NCI-H2081 treated with DMSO at 0.1 percent for 48 hours (cell line): ENCODE measurements at places on chromosomes 12 and 14.

GRCh38 chr12:5592310-5592709 lies 160.4 kb downstream of the NTF3 start:
- DNase-seq, result no peak

DNA sequence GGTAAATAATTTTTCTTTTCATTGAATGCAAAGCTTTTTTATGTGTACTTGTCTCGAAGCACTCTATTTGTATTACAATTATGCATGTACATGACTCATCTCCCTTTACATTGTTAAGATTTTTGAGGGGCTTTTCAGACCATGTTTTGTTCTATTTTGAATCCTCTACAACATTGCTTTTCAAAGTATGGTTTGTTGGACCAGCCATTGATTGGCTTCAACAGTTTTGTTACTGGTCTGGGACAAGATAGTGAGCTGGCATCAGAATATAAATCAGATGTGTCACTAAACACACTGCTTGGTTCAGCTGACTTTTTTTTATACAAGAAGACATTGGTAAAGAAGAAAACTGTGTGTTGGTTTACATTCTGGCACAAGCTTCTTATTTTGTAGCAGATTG lies 122.3 kb downstream of the MON2 start:
- no peak for DNase-seq

DNA sequence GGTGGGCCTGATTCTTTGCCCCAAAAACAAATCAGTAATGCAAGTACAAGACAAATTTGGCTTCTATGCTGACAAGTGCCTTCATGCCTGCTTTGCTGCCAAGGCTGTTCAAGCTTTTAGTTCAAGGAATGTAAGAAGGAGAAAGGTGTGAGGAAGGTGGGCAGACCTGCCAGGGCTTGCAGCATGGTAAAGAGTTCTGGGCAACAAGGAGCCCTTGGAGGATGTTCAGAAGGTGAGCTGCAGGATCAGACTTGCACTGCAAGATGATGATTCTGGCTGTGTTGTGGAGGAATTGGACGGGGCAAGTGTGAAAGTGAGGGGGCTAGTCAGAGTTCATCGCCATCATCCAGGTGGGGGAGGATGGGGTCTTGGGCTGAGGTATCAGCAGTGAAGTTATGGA lies 167.9 kb downstream of the NUAK1 start:
- DNase-seq, result no peak

- no peak for DNase-seq
These were observed 480.7 kb downstream of the TMEM132D start for GRCh38 chr12:129423041-129423580.

DNA sequence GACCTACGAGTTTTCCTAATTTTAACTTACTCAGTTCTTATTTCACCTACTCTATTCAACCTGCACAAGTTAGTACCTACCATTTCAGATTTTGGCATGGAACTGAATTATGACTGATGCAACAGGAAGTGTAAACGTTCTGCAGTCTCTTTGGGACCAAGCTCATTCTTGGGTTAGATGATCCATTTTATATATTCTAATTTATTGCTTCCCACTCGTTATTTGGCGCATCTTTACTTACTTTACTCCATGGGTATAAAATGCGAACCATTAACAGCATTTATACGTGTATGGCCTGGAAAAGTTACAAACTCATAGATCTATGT lies 1.0 kb upstream of the EML1 start:
- DNase-seq, result no peak

DNA sequence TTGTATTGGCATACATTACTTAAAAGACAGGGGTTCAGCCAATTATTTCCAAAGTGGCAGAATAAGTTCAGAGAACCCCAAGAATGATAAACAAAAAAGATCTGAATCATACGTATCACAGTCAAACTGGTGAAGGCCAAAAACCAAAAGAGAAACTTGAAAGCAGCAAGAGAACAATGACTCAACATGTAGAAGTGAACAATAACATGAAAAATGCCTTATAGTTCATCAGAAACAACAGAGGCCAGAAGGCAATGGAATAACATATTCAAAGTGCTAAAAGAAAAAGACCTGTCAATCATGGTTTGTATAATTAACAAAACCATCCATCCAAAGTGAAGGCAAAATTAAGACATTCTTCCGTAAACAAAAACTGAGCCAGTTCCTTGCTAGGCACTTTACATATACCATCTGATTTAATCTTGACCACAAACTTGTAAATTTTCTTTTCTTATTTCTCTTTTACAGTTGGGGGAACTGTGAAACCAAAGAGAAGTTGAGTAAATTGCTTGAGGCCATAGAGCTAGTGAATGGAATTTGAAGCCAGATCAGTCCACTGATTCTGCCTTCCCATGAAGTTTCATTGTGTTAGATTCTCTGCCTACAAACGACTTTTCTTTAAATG lies 232.1 kb upstream of the SEL1L start:
- DNase-seq, result no peak

DNA sequence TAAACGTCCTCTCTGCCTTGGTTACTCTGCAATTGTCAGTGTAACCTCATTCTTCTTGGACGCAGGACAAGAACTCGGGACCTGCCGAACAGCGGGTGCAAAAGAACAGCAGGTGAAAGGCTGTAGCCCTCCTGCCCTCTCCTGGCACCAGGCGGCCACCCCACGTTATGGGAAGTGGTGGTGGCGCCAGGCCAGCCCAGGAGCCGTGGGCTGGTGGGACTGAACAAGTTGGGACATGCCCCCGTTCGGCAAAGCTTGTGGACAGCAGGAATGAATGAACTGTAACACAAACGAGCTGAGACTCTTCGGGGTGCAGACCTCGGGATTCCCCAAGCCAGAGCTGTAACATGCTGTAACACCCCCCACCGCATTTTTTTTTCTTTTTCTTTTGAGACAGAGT lies 6.6 kb upstream of the M6PR start:
- DNase-seq, result no peak

- DNase-seq, result no peak
These were observed 416.2 kb downstream of the EGLN3 start for GRCh38 chr14:33534632-33535031.

GRCh38 chr12:54427106-54427505 lies 8.0 kb upstream of the ITGA5 start:
- DNase-seq, result no peak

DNA sequence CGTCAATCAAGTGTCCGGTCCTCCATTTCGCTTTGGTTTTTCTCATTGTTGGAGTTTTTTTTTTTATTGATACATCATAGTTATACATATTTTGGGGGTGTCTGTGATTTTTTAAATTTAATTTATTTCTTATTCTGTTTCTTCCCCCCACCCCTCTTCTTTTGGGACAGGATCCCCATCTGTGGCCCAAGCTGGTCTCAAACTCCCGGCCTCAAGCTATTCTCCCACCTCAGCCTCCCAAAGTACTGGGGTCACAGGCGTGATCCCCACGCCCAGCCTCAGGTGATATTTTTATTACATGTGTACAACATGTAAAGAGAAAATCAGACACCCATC lies 51.3 kb upstream of the ZFP36L1 start:
- no peak for DNase-seq

- peak; percentile 87 for DNase-seq
These were observed at the start of gene HOMEZ for GRCh38 chr14:23286020-23286901. TSS of gene HOMEZ (minus strand) at chr14:23286132. CDS start at chr14:23285952, 180 bp downstream.

- DNase-seq, result no peak
These were observed 111.8 kb upstream of the DIO2 start for GRCh38 chr14:80323038-80323665.

- DNase-seq, result no peak
These were observed 141.0 kb upstream of the ARHGAP5 start for GRCh38 chr14:31936115-31936514.

DNA sequence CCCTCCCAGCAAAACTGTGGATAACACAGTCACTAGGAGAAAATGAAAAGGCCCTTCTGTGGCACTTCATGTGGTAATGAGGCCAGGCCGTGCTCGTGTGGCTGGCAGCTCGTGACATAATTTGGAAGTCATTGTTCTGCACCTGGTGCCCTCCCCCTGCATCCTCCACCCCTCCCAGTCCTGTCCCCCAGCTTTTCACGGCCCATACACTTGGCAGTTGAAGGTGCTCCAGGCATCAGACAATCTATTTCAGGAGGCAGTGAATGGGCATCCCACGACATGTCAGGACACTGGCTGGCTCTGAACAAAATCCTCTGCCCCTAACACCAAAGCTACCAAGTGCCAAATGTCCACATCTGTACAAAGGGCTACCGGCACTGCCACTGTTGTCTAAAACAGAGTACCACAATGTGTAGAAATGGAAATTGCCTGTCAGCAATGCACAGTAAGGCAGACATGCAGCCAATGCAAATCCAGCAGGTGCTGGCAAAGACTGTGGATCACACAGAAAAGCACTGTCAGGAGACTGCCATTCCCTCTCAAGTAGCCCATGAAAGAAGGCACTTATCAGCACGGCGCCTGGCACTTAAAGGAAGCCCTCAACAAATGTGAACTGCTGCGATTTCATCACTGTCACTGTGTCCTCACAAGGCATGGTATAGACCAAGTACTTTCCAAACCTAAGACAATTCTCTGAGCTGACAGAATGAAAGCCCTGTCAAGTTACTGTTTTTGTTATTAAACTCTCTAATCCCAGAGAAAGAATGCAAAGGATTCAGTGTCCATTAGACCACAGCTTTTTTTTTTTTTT lies 39.1 kb downstream of the CORO1C start:
- no peak for DNase-seq

DNA sequence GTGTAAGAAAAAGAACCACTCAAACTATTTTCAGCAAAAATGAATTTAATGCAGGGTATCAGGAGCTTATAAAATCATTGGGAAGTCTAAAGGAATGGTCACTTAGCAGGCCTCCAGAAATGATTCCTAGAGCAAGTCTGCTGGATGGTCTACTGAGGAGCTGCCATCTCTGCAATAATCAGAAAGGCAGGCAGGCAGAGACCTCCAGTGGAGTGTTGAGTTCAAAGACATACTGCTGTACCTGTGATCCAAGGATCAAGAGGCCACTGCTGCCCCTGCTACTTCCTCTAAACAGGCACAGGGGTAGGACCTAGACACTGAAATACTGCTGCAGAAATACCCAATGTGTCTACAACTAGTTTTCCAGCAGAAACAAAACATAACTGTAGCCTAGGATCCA lies 14.5 kb upstream of the KICS2 start:
- no peak for DNase-seq

DNA sequence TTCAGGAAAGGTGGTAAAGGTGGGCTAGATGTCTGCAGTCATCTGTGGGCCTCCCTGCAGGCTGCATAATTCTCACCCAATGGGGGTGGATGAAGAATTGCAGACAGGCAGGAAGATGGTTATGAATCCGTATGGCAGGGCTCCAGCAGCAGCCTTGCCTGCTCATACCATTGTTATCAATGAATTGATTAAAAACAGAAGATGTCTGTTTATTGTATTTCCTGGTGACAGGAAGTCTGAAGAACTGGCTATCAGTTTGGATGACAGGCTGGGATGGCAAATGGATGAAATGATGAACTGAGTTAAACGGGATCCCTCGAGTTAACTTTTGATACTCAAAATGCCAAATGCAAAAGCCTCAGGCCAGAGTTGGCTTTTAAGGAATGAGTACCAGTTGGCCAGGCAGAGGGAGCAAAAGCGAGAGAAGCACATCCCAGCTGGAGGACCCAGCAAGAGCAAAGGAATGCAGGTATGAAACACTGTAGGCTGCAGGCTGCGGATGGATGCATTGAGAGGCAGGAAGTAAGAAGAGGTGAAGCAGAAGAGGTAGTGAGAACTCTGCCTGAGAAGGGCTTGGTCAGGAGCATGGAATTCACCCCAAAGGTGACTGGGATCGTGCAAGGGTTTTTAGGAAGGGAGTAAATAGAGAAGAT lies 550.0 kb upstream of the TBX3 start:
- no peak for DNase-seq

DNA sequence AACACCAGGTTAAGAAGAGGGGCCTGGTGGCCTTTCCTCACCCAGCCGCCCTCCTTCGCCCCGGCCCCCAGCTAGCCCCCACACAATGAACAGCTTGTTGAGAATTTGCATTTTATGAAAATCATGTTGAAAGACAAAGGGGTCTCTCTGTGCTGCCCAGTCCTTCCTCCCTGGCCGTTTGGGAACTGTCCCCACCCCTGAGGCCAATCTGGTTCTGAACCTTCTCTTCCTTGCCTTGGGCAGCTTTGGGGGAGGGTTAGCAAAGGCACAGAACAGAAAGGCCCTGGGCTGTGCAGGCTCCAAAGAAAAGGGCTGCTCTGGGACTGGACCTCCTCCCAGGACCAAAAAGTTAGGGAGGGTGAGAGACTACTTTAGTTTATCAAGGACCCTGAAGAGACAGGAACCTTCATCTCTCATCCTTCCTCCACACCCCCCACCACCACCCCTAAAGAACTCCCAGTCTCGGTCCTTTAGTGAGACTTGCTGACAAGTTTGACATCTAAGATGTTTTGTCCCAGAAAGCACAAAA lies 1.3 kb downstream of the TAMALIN start:
- no peak for DNase-seq

GRCh38 chr12:114254998-114255397 lies 150.9 kb downstream of the TBX5 start:
- DNase-seq, result no peak

DNA sequence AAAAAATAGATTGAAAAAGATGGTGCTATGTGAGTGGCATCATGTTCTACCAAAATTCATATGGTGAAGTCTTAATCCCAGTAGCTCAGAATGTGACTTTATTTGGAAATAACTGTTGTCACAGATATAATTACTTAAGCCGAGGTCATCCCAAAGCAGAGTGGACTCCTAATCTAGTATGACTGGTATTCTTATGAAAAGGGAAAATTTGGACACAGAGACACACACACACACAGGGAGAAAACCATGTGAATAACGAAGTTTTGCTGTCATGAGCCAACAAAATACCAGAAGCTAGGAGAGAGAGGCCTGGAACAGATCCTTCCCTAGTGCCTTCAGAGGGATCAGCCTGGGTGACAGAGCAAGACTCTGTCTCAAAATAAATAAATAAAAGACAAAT lies 62.6 kb downstream of the FAR2 start:
- DNase-seq, result no peak

- DNase-seq, result no peak
These were observed 23.4 kb downstream of the DUSP16 start for GRCh38 chr12:12539028-12539810.

DNA sequence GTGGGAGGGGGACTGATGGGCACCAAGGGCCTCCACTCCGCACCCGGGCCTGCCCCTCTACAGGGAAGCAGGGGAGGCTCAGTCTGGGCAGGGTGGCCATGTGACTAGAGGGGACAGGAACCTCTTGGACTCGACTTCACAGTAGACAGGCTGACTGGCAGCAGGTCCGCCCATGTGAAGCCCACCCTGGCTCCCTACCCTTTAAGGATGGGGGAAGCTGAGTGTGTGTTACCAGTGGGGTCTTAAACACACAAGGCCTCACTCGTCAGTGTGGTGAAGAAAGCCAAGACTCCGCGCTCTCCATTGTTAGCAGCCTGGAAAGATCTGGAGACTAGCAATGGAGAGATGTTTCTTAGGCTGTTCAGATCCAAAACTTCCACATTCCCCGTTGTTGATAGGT lies 52.4 kb downstream of the ANAPC7 start:
- no peak for DNase-seq

GRCh38 chr12:70983692-70984091 lies 63.2 kb upstream of the PTPRR start:
- no peak for DNase-seq

GRCh38 chr14:41449066-41449465 lies 157.6 kb upstream of the LRFN5 start:
- no peak for DNase-seq
